ENCODE measurements at places on chromosomes 12 and 14.

DNA sequence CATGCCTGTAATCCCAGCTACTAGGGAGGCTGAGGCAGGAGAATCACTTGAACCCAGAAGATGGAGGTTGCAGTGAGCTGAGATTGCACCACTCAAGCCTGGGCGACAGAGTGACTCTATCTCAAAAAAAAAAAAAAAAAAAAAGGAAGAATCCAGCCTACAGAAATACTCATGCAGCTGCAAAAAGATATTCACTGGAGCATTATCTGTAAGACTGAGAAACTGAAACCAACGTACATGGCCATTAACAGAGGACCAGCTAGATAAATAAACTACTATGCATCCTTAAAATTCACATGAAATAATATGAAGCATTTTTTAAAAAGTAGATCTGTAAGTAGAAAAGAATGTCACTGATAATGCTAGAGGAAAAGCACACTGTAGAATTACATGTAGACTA is 3.5 kb downstream of the SLC7A7 start:
- DNase-seq = no peak

GRCh38 chr14:35133542-35134328 is 11.4 kb downstream of the PRORP start:
- no peak for DNase-seq

GRCh38 chr12:110750784-110751461 is 8.2 kb upstream of the PPP1CC start:
- DNase-seq = no peak

DNA sequence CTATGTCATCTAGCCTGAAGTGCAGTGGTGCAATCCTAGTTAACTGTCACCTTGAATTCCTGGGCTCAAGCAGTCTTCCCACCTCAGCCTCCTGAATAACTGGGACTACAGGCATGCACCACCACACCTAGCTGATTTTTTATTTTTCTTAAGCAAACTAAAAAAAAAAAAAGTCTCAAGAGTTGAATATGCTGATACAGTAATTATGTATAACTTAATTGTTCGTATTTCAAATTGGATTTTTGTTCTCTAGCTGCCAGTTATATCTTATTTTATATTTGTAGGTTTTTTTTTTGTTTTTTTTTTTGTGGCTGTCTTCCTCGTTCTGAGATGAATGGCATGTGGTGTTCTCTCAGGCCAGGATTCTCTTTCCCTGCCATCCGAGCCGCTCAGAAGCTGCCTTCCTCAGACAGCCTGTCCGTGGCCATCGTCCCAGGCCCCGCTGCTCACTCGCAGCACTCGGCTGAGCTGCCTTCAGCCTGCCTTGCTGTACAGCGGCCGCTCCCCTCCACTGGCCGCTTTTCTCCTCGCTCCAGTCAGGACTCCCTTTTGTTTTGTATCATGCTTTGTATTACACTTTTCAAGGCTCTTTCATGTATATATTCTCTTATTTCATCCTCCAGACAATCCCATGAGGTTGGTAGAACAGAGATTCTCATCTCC is 53.3 kb downstream of the WDR20 start:
- no peak for DNase-seq

DNA sequence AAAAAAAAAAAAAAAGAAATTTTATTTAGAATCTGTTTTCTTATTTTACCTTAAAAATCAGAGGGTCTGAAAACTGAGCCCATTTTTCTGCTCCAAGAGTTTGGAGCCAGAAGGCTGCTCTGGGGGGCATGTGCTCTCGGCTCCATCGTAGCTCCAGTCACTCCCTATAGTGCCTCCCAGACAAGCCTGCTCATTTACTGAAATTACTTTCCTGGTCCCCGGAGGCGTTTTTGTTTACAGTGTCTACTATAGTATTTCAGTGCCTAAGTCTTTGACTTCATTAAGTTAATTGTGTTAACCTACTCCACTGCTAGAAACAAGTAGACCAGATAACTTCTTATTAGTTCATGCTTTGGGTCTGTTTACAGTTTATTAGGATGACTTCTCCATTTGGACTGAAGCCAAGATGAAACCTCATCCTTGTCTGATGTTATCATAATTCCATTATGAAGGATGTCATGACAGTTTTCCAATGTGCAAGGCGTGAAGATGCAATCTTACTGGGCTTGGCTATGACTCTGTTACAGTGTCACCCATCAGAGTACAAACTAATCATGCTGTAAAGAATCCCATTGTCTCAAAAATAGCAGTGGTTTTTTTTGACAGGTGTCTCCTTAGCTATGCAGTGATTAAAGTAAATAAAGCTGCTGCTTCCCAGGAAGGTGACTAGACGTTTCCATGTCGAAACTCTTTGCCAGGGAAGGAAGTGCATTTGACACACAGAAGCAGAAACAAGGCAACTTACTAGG is 182.3 kb downstream of the TMEM132C start:
- no peak for DNase-seq

DNA sequence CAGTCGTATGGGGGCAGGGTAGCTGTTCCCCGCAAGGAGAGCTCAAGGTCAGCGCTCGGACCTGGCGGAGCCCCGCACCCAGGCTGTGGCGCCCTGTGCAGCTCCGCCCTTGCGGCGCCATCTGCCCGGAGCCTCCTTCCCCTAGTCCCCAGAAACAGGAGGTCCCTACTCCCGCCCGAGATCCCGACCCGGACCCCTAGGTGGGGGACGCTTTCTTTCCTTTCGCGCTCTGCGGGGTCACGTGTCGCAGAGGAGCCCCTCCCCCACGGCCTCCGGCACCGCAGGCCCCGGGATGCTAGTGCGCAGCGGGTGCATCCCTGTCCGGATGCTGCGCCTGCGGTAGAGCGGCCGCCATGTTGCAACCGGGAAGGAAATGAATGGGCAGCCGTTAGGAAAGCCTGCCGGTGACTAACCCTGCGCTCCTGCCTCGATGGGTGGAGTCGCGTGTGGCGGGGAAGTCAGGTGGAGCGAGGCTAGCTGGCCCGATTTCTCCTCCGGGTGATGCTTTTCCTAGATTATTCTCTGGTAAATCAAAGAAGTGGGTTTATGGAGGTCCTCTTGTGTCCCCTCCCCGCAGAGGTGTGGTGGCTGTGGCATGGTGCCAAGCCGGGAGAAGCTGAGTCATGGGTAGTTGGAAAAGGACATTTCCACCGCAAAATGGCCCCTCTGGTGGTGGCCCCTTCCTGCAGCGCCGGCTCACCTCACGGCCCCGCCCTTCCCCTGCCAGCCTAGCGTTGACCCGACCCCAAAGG is 804 bp downstream of the GAPDH start:
- DNase-seq = peak; percentile 52

GRCh38 chr12:26971963-26972362 is 33.7 kb downstream of the FGFR1OP2 start:
- DNase-seq = no peak

GRCh38 chr14:59360923-59361794 is 104.0 kb downstream of the GPR135 start:
- no peak for DNase-seq

DNA sequence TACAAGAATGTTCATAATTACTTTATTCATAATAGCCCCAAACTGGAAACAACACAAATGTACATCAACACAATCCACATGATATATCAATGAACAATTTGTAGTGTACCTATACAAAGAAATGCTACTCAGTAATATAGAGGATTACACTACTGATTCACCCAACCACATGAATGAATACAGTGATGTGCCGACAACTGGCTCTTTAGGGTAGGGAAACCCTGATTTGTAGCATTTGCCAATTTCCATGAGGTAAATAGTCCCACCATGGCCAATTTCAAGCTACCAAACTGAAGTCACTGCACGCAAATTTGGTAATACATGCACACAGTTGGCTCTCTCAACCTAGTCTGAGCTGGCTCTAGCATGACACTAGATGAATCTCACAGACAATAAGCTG is 190.4 kb upstream of the KRR1 start:
- DNase-seq = no peak

GRCh38 chr14:26200687-26201086 is 397.1 kb downstream of the NOVA1 start:
- no peak for DNase-seq

- no peak for DNase-seq
Observed at GRCh38 chr14:57408634-57409033, 18.2 kb downstream of the NAA30 start.

- no peak for DNase-seq
Observed at GRCh38 chr14:35159742-35160409, 37.5 kb downstream of the PRORP start.

- DNase-seq = no peak
Observed at GRCh38 chr12:81079280-81080076, 1.6 kb downstream of the ACSS3 start.

DNA sequence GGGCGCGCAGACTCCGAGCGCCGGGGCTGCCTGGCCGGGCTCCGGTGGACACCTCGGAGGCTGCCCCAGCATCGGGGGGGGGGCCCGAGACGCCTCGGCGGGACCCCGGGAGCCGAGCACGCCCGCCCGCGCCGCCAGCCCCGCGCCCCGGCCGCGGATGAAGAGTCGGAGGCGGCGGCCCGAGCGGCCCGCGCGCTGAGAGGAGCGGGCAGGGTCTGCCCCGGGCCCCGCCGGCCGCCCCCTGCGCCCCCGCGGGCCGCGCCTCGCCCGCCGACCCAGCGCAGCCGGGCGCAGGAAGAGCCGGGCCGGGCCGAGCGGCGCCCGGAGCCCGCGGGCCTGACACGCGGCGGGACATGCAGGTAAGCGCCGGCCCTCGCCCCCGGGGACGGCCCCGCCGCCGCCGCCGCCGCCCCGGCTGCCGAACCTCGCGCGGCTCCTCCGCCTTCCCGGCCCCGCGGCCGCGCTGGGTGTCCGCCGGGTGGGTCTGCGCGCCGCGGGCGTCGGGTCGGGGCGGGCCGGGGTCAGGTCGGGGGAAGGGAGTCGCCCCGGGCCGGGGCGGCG is 63.7 kb downstream of the FBXL14 start:
- DNase-seq = no peak

GRCh38 chr12:94144781-94145180 is 3.6 kb upstream of the PLXNC1 start:
- no peak for DNase-seq

DNA sequence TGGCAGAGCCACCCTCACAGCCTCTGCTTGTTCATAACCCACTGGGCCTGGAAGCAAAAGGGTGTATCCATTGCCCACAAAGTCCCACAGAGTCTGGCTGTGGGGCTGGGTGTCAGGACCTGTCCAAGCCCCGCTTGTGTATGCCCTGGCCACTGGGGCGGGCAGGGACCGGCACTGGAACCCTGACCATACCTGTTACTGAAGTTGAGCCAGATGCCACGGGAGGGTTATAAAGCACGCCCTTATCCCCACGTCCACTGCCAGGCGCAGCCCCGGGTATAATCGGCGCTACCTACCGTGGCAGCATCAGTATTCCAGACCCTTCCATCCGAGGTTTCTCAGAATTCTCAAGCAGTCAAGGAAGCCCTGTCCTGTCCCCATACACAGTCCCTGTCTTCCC is 40.8 kb downstream of the PHETA1 start:
- DNase-seq = no peak

GRCh38 chr12:124385219-124385969 is 90.5 kb downstream of the RFLNA start:
- no peak for DNase-seq

DNA sequence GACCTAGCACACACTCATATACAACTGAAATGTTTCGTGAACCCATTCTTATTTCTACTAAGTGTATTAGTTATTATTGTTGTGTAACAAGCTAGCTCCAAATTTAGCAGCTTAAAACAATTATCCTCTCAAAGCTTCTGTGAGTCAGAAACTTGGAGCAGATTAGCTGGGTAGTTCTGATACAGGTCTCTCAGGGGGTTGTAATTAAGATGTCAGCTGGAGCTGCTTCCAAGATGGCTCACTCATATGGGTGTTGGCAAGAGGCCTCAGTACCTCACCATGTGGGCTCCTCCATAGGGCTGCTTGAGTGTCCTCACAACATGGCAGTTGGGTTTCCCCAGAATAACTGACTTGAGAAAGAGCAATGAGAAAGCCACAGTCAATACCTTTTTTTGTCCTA is 9.8 kb downstream of the GPR135 start:
- no peak for DNase-seq

- no peak for DNase-seq
Observed at GRCh38 chr12:79761341-79761740, 70.6 kb upstream of the PAWR start.

DNA sequence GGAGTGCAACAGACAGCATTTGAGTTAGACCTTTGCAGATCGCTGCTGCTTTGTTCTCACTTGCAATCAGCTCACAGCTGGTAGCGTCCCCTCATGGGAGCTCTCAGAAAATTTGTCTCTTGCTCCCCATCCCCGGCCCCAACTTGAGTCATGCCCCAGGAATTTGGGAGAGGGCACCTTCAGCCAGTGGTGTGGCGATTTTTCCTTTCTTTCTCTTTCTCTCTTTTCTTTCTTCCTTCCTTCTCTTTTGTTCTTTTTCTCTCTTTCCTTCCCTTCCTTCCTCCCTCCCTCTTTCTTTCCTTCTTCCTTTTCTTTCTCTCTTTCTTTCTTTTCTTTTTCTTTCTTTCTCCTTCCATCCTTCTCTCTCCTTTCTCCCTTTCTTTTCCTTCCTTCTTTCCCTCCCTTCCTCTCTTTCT is 34.2 kb upstream of the MAP1LC3B2 start:
- no peak for DNase-seq

DNA sequence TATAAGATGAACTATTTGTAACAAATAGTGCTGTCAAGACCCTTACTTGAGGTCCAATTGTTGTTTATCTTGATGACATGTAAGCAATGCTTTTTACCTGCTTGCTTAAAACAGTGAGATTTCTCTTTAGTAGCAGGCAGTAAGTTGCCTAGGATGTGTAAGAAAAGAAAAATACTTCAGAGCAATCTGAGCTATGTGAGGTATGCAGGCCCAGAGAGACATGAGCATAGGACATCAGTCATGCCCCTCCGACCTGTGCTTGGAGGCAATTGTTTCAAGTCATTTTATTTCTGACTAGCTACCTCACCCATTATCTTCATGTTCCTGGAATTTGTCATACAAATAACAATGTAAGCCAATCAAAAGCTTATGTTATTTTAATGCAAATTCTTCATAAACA is 930.6 kb upstream of the FBXO33 start:
- no peak for DNase-seq

GRCh38 chr14:78162202-78162601 is 8.0 kb upstream of the NRXN3 start:
- DNase-seq = no peak

DNA sequence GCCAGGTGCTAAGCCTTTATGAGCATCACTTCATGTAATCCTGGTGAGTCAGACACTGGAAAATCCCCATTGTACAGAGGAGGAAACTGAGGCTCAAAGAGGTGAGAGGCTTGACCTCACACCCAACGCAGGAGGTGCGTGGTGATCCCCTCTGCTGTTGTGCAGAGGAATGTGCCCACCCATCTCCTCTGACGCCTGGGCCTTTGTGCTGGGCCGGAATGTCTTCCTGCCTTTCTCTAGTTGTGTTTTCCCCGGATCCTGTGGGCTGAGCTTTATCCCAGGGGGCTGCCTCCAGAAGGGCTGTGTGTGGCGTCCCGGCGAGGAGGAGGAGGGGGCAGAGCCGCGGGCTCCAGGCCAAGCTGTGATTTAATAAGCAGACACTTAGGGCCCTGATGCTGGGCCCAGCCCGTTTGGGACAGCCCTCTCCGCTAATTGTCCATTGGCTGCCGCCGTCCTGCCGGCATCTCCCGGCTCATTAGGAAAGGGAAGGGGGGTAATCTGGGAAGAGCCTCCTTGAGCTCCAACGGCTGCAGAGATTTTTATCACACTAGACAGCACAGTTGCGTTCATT is 653.6 kb downstream of the MED13L start:
- peak; percentile 63 for DNase-seq

- no peak for DNase-seq
Observed at GRCh38 chr14:63854330-63854729, 1.5 kb downstream of the SYNE2 start.

- no peak for DNase-seq
Observed at GRCh38 chr14:61179796-61180398, 101.2 kb downstream of the TMEM30B start.

- DNase-seq = no peak
Observed at GRCh38 chr12:7162691-7163114, 26.8 kb upstream of the PEX5 start.

- DNase-seq = no peak
Observed at GRCh38 chr12:76757694-76758093, 6.2 kb upstream of the ZDHHC17 start.
